8988T (cell line): ENCODE measurements at places on chromosomes 2 and 18.

DNA sequence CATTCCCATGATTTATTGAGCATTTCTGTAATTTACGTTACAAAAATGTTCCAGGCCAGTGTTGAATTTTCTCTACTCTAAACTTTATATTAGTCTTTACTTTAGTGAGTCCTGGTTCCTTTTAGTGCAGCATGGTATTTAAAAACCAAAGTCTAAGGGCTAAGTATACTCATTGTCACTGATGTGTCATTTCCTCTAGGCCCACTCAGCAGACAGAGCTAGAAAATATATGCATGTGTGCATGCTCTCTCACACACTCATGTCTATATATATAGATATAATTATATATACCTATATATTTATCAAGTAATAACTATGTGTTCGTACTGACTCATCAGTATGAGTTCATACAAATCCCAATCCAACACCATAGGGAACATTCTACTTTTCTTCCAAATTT is 132.5 kb upstream of the SLC8A1 start:
- no peak for DNase-seq

- no peak for DNase-seq
Observed at GRCh38 chr2:237485844-237486243, 1.2 kb upstream of the MLPH start.

- no peak for DNase-seq
Observed at GRCh38 chr18:61616111-61616610, 276.6 kb downstream of the RNF152 start.

DNA sequence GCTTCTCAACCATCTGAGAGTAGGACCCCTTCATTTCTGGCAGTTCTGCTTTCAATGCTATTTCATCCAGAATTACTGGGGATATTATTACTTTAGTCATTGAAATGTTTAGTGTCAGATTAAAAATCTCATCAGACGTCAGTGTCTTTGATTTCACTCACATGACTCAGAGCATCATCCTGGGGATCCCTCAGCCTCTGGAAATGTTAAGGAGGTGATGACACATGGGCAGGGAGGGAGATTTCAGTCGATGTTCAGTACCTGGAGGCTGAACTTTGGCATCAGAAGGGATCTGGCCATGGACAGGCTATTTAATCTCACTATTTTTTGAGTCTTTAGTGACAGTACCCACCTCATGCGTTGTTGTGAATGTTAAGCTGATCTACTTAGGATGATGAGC is 39.1 kb downstream of the OSBPL6 start:
- no peak for DNase-seq

DNA sequence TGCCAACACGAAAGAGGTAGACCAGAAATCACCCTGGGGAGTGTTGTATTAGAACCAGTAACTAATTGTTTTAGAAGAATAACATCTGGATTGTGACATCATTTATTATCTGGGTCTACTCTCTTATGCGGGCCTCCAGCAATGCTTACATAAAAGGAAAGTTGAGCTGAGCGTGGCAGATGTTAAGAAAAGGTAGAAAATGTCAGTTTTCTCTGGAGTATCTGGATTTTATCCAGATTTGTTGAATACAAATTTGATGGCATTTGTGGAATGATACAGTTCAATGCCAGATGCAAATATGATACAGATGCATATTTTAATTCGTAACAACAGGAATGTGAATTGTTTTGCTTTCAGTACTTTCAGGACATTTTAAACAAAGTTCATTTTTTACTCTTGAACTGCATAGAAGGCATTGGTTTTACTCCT is 90.3 kb downstream of the PRPF40A start:
- no peak for DNase-seq

- no peak for DNase-seq
Observed at GRCh38 chr18:10149768-10150556, 236.1 kb downstream of the VAPA start.

DNA sequence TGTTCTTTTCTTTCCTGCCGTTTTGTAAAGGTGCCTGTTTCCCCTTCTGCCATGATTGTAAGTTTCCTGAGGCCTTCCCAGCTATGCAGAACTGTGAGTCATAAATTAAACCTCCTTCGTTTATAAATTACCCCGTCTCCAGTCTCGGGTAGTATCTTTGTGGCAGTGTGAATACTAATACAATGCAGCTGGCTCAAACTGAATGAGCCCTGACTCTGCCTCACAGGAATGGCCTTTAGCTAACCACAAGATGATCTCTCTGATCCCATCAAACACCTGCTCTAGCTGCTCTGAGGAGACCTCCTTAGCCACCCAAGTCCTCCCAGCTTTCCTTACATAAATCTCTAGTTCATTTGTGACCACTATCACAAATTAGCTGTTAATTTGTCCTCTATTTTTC is 41.5 kb upstream of the CAB39 start:
- no peak for DNase-seq

DNA sequence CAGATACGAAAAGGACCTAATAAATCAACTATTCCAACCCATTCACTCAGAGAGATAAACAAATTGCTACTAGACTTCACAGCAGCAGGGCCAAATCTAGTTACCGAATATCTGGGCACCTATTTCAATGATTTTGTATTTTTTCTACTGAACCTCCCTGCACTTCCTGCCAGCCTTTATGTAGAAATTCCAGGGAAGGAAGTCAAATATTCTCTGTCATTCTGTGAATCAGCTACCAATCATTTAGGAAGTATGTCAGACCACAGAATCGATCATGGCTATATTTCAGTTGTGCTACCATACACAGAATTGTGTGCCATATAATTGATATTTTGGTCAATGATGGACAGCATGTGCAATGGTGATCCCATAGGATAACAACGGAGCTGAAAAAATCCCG is 109.6 kb upstream of the SPOPL start:
- no peak for DNase-seq

- no peak for DNase-seq
Observed at GRCh38 chr18:48687346-48688042, 148.7 kb downstream of the CTIF start.

DNA sequence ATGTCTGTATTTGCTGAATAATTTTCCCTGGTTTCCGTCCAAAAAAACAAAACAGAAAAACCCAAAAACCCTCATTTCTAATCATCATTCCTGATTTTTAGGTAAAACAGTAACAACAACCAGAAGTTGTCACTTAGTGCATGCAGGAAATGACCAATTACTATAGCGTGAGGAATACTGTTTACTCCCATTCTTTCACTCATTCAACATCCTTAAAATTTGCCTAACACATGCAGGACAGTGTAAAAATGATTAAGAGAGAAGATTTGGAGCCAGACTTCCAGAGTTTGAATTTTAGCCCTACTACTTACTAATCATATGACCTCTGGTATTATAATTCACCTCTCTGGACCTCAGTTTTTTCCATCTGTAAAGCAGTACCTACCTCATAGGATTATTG is 83.1 kb downstream of the FIGN start:
- no peak for DNase-seq

GRCh38 chr2:19540739-19541525 is 182.5 kb upstream of the OSR1 start:
- DNase-seq = no peak

DNA sequence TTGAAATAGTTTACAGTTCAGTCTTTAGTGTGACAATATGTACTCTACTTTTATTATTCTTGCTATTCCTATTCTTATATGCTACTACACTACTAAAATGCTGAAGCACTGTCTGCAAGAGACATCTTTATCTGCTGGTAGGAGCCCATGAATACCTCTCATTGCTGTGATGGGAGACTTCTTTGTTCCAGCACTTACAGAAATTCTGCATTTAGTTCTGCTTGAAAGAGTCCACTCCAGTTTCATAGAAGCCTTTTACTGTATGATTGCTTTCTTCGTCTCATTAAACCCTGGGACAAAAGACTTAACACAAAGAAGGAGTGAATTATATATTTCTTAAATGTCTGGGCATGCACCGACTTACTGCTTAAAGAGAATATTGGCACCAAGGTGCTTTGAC is 272.7 kb downstream of the CD226 start:
- no peak for DNase-seq

DNA sequence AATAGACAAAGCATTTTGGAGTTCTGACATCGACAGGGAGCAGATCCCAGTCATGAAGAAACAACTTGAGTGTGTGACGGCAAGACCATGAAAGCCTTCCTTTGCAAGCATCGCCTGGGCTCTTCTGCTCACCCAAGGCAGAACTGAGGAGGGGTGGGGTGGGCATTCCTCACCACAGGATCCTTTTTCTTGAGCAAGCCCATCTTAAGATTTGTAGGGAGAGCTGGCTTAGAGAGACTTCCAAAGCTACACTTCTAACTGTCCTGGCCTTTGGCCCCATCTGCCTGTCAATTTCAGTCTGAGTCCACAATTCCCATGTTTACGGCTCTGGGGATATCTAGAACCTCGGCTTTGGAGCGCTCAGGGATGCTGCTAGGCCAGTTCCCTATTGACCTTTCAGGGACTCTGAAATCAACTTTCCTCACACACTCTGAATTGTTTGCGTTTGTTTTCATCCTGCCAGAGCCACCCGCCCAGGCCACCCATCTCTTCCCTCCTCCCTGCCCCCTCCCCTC is 3.7 kb downstream of the KLHL14 start:
- no peak for DNase-seq
